Activated effector memory CD4-positive, alpha-beta T cell treated with Interleukin-2 at 50 U/mL for 16 hours (primary cell): ENCODE measurements at places on chromosomes 5 and 9.

DNA sequence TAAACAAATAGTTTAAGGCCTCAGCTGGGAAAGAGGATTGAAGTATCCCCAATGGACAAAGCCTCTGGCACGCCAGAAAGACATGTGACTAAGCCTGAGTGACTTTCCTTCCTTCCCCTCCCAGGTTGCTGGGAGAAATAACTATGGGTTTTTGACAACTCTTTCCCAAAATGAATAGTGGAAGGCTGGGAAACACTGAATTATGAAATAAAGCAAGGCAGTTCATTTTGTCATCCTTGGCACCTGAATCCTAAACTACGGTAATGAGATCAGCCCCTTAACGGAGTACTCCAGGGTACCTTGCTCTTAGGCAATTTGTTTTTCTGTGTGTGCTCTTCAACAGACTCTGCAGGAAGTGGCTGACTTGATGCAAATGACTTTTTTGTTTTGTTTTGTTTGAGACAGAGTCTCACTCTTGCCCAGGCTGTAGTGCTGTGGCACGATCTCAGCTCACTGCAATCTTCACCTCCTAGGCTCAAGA, 75.2 kb downstream of the LMNB1 start:
- no peak for DNase-seq

- no peak for DNase-seq
Measured at GRCh38 chr9:96342571-96343245, 40.7 kb upstream of the HSD17B3 start.

- DNase-seq, result no peak
Measured at GRCh38 chr5:77423022-77423750, 68.9 kb downstream of the WDR41 start.

DNA sequence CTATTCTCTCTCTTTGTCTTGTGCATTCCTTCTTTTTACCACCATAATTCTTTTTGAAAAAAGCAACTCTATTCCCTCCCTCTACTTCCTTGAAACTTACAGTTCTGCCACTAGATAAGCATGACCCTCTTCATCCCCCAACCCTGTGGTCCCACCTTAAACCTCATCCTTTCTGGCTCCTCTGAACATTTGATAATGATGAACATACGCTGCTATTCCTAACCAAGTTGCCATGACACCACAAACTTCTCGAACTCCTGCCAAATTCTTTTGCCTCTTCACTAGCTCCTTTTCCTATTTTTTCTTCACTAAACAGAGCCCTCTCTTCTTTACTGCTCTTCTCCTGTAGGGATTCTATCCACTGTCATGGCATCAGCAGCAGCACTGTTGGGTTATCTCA, 57.1 kb downstream of the MOCS2 start:
- DNase-seq, result no peak

- DNase-seq, result no peak
Measured at GRCh38 chr5:107670087-107670931, 428 bp downstream of the EFNA5 start.

GRCh38 chr5:135444360-135444759, 2.8 kb downstream of the DCANP1 start:
- DNase-seq, result no peak
